ENCODE measurements at places on chromosomes 2 and 18.

GRCh38 chr18:3520230-3521085 is 70.5 kb downstream of the TGIF1 start:
- DNase-seq, result no peak

- peak; percentile 53 for DNase-seq
Observed at GRCh38 chr2:217223222-217223930, 363.5 kb upstream of the TNP1 start.

DNA sequence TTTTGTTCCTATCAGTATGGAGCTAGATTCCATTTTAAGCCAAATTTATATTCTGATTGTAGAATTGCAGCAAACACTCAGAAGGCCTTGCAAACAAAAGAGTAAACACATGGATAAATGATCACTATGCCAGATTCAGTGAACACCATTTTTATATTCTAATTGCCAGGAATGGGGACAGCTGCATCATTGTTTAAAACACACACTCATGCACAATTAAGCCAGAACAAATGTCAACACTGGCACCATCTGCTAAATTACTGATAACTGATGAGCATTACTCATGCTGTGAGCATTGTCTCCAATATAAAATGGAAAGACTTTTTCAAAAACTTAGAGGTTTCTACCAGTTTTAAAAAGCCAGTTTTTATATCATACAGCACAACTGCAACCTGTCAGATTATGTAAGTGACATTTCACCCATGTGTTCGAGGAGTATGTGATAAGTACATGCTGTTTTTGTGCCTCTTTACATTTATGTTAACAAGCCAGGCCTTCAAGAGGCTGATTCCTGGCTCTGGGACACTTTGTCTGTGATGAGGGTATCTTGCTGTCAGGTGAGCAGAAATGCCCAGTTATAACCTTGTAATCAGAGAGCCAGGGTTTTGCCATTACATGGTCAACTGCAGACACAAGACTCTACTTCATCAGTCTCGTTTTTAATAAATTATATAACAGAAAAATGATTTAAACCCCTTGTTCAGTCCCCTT is 4.4 kb upstream of the ST8SIA5 start:
- no peak for DNase-seq

GRCh38 chr2:237742614-237743013 is 56.0 kb upstream of the RBM44 start:
- DNase-seq, result no peak

DNA sequence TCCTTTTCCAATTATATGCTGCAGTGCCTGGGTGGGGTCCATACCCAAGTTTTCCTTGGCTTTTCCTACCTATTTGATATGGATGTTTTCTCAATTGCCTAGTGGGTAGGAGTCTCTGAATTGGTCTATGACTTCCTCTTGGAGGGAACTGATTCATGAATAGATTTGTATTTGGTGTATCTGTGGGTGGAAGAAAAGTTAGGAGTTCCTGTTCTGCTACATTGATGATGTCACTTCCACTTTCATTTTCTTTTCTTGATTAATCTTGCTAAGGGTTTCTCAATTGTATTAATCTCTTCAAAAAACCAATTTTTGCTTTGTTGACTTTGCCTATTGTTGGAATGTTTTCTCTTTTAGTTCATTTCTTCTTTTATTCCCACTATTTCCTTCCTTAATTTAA is 37.4 kb upstream of the SLC9A2 start:
- DNase-seq, result no peak

DNA sequence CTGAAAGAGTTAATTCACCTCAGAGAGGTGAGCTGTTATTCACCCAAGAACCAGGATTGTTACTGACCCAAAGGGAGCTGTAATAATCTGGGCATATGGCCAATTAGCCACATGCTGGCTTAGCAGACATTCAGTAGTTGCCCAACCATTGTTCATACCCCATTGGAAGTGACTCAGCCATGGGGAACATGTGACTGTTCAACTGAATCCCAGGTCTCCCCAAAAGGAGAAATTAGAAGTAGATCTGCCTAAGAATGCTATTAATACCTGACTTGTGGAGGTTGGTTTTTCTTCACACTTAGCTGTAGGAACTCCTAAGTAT is 272.6 kb upstream of the UBE2E3 start:
- DNase-seq, result peak; percentile 28

GRCh38 chr18:44497311-44497710 is 183.4 kb upstream of the SETBP1 start:
- DNase-seq, result no peak

GRCh38 chr18:51021226-51021965 is 8.6 kb upstream of the SMAD4 start:
- no peak for DNase-seq

GRCh38 chr18:12318857-12319256 is 10.8 kb downstream of the TUBB6 start:
- DNase-seq, result no peak

- DNase-seq, result no peak
Observed at GRCh38 chr2:17915099-17915498, 36.6 kb downstream of the KCNS3 start.

GRCh38 chr2:24626131-24626530 is 135.1 kb downstream of the NCOA1 start:
- DNase-seq, result no peak

DNA sequence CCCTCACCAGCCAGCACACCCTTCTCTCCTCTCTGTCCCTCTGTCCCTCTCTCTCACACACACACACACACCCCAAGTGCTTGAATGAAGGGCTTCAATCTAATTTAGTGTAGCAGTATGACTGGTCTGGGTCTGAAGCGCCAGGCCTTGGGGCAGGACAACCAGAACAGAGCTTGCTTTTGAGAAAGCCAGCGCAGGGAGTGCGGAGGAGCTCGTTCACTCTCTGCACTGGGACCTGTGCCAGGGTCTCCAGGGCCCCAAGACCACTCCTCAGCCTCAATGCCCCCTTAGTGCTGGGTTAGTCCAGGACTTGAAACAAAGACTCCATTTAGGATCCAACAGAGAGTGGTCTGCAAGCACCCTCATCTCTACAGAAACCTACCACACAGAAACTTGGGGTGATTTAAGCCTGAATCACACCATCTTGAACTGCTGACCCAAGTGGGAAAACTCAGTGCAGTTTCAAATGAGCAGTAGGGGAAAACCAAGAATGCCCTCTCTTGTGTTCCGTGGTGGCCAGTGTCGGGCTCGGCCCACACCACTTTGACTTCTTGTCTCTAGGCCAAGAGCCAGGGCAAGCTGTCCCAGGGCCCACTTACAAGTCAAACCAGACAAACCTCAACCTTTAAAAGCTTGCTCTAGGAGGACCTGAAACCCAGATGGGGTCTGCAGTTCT is 66.6 kb upstream of the WIPF1 start:
- no peak for DNase-seq

GRCh38 chr2:46550686-46551404 is 71.5 kb downstream of the TMEM247 start:
- no peak for DNase-seq

- peak; percentile 47 for DNase-seq
Observed at GRCh38 chr18:49247781-49248180, 212.7 kb downstream of the DYM start.

GRCh38 chr2:183998041-183998796 is 600.1 kb upstream of the ZNF804A start:
- DNase-seq, result no peak

DNA sequence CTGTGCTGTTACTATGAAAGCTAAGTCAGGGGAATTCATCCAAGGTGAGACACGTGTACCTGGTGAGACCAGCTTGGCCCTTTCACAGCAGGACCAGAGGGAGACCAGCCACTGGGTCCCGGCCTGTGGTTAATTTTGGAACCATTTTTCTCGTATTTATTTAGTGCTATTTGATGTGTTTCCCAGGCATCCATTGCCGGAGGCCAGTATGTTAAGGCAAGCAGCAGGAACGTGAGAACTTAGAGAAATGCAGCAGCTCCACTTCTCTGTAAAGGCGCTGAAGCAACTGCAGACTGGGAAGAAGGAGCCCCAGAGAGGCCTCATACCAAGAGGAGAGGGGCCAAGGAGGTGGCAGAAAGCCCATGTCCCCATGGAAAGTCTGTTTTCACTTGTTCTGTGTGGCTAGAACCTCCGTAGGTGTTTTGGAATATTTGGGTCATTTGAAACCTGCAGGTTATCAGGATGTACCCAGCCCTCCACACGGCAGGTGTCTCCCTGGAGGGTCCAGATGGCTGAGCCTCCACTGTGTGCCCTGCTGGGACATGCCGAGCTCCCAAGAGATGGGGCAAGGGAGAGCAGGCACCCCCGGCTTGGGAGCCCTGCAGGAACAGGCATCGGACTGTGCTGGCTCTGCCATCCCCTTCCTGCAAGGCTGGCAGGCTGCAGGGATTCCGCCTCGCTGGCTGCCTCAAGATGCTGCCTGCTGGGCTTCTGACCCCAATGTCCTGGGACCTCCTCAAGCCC is 256.0 kb upstream of the RAB6C start:
- DNase-seq, result no peak

- no peak for DNase-seq
Observed at GRCh38 chr2:56224316-56224715, 40.5 kb downstream of the CCDC85A start.

GRCh38 chr2:165891943-165892342 is 61.6 kb downstream of the TTC21B start:
- DNase-seq, result no peak

- no peak for DNase-seq
Observed at GRCh38 chr2:10741139-10741538, 19.7 kb downstream of the ATP6V1C2 start.

DNA sequence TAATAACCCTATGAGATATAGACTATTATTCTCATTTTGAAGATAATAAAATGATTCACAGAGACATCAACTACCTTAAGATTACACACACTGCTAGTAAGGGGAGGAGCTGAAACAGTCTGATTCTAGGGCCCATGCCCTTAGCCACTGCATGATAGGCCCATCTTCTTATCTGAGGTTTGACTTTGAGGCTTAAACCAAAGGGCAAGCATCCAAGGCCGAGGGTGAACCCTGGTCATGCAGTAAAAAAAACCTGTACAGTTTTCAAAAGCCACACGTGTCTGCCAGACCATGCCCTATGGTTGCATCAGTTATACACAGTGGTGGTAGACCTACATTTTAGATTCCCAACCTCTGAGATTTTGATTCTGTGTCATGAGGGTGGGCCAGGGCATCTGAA is 44.8 kb downstream of the POLE4 start:
- no peak for DNase-seq

DNA sequence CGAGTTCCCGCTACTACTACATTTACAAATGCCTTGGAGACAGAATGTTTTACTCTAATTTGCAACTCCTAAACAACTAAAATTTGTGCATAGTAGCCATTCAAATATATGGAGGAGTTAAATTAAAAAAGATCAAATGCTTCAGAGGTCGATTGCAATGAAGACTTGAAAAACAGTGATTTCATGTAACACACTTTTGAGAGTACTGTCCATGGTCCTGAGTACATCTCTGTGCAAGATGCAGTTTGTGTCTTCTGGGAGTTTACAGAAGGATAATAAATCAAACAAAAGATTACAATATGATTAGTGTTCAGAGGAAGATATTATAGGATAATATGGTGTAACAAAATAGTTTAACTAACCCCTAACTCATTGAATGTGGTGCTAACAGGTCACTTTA is 894.7 kb downstream of the TMEM182 start:
- no peak for DNase-seq

- no peak for DNase-seq
Observed at GRCh38 chr2:1079873-1080799, 129.5 kb downstream of the SNTG2 start.

GRCh38 chr2:34070196-34070595 is 471.1 kb upstream of the FAM98A start:
- no peak for DNase-seq

DNA sequence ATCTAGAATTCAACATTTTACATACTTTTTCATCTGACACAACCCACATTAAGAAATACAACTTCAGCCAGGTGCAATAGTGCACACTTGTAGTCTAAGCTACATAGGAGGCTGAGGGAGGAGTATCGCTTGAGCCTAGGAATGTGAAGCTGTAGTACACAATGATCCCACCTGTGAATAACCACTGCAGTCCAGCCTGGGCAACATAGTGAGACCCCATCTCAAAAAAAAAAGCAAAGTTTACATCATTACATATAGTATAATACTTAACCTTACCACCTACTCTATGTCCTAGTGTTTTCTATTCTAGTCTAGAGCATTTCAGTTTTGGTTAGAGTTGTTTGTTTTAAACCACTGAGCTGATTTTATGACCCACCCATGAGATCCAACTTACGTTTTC is 86.5 kb upstream of the FAM117B start:
- no peak for DNase-seq

- DNase-seq, result no peak
Observed at GRCh38 chr18:75207310-75208154, 1.4 kb downstream of the PTGR3 start.

DNA sequence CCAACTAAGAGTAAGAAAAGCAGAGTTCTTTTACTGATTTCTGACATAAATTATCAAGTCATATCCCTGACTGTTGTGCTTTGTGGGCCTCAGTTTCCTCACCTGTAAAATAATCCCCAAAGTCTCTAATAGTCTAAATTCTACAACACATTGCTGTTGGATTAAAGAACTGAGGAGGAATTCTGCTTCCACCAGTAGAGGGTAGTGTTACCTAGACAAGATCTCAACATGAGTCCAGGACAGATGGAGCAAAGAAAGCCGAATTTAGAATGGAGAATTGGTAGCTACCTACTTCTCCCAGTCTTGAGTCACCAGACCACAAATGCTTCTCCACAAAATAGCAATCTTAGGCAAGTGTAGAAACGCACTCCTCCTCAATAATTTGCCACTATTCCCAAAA is 462.5 kb upstream of the FSHR start:
- DNase-seq, result no peak

- DNase-seq, result no peak
Observed at GRCh38 chr2:94955702-94956101, 69.8 kb upstream of the MAL start.

DNA sequence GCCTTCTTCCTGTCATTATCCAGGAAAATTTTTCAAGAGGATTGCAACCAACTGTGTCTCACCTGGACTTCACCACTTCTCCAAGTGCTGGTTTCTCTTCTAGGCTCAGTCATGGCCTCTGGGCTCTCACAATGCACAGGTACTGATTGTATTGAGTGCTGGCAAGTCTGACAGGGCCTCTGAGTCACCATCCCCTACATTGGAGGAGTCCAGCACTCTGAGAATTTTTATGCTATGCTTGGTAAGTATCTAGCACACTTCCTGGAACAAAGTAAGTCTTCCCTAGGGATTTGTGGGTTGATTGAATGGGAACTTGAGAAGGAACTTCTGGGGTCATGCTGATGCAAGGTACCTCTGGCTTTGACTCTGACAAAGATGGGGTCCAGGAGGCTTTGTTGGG is 147.2 kb upstream of the CELF4 start:
- no peak for DNase-seq

- DNase-seq, result no peak
Observed at GRCh38 chr2:68832233-68832869, 38.8 kb downstream of the BMP10 start.

- DNase-seq, result no peak
Observed at GRCh38 chr2:39240758-39241157, 3.0 kb downstream of the CDKL4 start.

- peak; percentile 70 for DNase-seq
Observed at GRCh38 chr18:70423988-70424387, 135.1 kb downstream of the SOCS6 start.

Measured in GM03348 (cell line).